ENCODE measurements at places on chromosomes 1 and 21.

GRCh38 chr1:41626146-41626545 lies 141.7 kb upstream of the EDN2 start:
- no peak for DNase-seq

DNA sequence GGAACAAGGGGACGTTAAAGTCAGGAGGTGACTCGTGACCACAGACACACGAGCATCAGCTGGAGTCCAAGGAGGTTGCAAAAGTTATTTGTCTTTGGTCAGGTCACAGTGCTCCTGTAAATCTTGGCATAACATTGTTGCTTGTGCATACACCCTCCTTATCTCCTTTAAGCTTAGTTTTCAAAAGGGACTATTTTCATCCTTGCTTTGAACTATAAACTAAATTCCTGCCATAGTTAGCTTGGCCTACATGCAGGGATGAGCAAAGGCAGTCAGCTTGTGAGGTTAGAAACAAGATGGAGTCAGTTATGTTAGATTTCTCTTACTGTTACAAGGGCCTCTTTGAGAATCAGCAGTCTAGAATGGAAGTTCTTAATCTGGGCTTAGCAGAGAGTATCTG lies 28.0 kb upstream of the FASLG start:
- no peak for DNase-seq

GRCh38 chr1:25743164-25744139 lies 56.5 kb upstream of the SELENON start:
- DNase-seq, result no peak

DNA sequence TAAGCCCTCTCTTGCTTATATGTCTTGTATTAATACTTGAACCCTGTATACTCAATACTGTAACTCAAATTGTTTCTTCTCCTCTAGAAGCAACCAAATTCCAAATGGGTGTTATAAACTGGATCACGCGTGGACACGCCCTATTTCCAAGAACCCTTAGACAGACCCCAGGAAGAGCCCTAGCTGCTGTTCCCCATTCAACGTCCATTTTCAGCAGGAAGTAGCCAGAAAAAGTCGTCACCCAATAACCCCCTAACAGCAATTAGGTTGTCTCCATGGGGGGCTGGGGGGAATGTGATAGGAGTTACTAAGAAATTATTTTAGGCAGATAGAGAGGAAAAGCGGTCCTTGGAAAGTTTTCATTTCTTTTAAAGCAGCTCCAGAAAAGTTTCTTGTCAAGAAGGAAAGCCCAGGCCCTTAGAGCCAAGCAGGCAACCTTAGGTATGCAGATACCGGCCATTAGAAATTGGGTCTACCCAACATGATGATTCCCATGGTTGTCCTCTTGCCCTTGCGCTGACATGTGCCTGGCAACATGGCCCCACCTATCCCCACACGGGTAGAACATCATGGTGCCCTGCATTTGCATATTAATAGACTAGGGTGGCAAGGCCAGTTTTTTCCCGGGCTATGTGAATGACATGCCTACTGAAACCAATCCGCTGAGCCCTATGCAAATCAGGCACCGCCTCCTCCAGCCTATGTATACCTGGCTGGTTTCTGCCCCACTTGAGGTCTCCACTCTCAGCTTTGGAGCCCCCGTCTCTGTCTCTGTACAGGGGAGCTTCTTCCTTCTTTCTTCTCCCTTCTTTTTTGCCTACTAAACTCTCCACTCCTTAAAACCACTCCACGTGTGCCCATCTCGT lies 4.0 kb upstream of the CD46 start:
- DNase-seq, result no peak

DNA sequence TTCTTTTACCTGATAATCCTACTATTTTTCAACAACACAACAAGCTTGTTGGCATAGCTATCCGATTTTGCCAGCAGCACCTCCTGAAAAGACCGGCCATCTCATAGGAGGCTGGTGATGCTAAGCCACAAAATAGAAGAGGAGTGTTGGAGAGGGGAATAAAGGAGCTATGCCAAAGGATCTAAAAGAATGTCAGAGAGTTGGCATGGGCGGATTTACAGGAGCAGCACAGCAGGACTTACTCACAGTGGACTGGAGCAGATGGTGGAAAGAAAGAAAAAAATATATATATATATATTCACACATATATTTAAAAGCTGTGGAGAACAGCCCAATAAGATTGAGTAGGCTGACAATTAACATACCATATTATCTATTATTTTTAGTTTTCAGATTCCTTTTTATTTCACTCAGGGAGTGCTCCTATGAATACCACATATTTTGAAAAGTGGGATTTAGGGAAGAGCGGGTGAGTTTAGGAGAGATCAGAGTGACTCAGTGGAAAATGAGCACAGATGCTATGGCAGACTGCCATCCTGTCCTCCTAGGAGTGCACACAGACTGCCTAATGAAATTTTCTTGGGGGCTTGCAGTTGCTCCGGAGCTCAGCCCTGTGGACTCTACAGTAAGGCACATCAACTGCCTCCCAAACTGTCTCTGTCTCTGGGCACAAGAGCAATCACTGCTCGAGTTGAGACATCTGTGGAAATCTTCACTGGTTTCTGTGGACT lies 394.4 kb upstream of the CHRM3 start:
- DNase-seq, result no peak

GRCh38 chr1:205279986-205280385 lies 41.6 kb downstream of the NUAK2 start:
- no peak for DNase-seq

DNA sequence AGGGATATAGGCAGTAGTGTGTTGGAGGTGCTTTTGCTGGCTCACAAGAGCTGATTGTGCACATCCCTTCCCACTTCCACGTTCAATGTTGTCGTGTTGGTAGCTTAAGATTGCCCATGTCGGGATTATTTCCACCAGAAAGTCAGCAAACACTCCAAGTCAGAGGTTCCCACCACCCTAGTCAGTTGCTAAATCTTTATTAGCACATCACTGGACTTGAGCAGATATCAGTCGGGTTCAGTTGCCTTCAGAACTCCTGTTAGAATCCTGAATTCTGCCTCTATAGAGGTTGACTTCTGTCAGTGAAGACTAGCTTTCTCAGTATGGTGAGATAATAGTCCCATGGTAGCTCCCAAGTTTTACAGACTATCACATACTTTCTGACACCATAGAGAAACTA lies 10.5 kb downstream of the AGL start:
- no peak for DNase-seq

- no peak for DNase-seq
These were observed 771 bp downstream of the RABGAP1L start for GRCh38 chr1:174160109-174160473.

DNA sequence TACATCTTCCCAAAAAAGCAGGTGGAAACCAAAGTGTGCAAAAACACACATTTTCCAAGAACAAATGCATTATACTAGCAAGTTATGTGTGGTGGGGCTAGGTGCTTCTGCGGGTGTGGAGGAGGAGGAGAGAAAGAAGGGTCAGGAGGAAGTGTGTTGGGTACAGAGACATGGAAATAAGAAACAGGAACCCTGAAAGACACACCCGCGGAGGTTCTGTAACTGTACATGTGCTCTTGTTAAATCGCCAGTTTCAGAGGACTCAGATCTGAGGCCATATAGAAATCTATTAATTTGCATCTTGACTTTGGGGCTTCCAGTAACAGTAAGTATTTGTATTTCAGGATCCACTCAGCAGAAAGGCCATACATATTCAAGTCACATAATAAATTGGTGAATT lies 30.9 kb downstream of the ERG start:
- no peak for DNase-seq

- DNase-seq, result no peak
These were observed 17.2 kb upstream of the RCSD1 start for GRCh38 chr1:167612587-167613385.

DNA sequence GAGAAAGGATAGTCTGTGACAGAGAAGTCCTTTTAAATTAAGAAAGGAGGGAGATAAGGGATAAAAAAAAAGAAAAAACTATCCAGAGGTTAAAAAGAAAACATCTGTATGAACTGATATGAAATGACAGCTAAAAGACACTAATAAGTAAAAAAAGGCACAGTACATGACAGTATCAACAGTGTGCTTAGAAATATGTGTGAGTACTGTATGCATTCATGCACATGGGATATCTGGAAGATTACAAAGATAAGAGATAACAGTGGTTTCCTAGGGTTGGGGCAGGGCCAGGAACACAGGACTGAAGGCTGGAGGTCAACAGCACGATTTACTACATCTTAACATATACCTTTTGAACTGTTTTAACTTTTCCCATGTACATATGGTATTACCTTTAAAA lies 13.3 kb downstream of the PTP4A2 start:
- DNase-seq, result no peak

DNA sequence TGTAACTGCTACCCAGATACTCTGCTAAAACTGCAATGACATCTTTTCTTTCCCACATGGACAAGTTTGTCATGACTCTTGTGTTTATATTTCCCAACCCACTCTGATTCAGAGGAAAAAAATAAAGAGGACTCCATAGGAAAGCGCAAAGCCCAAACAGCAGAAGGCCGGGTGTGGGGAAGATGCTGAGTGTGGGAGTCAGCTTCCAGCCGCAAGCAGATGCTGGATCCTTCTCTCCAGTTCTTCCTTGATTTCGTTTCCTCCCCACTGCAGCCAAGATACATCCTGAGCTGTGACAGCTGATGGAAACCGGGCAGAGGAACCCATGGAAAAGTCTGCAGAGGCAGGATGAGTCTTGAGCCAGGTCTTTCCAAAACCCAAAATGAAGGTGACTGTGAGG lies 498.2 kb downstream of the PLPP3 start:
- DNase-seq, result no peak

DNA sequence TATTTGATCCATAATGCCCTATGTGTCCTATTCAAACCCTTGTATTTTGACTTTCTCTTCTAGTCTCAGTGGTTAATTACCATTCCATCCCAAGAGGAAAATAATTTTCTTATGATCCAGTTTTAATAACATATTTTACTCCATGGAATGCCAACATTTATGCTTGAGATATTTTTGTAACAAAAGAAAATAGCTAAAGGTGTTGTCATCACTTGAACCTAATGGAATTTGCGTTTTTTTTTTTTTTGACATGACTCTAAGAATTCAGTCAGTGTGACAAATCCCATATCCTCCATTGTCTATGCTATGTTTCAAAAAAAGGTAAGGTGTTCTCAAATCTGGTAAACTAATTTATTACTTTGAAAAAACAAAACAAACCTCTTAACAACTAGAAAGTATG lies 324.1 kb upstream of the ADAMTS5 start:
- no peak for DNase-seq

DNA sequence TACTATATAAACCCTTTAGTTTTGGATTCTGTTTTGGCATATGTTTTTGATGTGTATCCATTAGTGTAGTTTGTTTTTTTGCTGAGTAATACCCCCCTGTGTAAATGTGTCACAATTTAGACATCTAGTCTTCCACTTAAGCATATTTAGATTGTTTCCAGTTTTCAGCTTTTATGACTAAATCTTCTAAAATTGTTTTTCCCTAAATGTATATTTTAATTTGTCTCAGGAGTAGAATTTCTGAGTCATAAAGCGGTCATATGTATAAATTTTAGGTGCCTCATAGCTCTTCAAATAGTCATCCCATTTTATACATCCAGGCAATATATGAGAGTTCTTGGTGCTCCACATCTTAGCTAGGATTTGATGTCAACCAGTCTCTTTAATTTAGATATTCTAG lies 1348.0 kb downstream of the MRPL39 start:
- no peak for DNase-seq
